ENCODE measurements at places on chromosomes 2 and 18.

- no peak for DNase-seq
Observed at GRCh38 chr2:82826437-82826836, 1632.6 kb downstream of the SUCLG1 start.

- no peak for DNase-seq
Observed at GRCh38 chr2:127700527-127701192, 637 bp upstream of the SFT2D3 start.

- no peak for DNase-seq
Observed at GRCh38 chr2:129160879-129161278, 818.6 kb upstream of the RAB6C start.

DNA sequence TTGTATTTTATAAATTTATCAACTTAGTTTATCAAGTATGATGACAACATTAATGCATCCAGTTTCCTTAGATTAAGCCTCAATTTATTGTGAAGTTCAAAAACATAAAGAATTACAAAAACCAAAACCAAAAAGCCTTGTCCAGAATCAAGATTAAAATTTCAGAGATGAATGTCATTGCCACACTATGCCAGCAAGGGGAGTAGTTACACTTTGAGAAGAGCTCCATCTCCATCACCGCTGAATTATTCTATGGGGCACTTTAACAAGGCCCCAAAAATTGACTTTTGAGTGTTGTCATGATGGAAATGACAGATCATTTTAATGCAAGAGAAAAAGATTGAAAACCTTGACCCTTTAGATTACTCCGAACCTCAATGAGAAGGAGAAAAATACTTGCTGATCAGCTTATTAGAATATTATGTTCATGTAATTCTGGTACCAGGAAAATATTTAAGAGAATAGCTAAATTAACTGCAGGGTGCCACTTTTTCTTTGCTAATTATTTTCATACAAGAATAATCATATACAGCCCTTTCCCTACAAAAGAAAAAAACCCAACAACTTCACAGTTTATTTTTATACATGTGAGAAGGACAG lies 152.5 kb upstream of the AQP4 start:
- no peak for DNase-seq

- no peak for DNase-seq
Observed at GRCh38 chr2:195587966-195588365, 69.1 kb upstream of the SLC39A10 start.

- DNase-seq, result no peak
Observed at GRCh38 chr2:54459037-54459441, 2.9 kb downstream of the SPTBN1 start.

DNA sequence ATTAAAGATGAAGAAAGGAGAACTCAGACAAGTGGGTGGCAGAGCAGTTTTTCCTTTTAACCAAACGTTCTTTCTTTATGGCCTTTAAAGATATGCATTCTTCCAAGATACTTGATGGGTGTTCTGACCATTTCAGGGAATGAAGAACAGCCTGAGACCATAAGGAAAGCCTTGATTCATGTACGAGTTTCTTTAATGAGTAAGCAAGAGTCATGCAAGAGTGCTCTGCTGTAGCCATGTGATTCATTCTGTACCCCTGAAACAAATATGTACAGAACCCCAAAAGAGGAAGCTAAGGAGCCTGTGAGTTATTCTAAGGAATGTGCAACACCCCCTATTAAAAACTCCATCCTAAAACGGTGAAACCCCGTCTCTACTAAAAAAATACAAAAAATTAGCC lies 372.8 kb downstream of the MTX2 start:
- DNase-seq, result no peak

DNA sequence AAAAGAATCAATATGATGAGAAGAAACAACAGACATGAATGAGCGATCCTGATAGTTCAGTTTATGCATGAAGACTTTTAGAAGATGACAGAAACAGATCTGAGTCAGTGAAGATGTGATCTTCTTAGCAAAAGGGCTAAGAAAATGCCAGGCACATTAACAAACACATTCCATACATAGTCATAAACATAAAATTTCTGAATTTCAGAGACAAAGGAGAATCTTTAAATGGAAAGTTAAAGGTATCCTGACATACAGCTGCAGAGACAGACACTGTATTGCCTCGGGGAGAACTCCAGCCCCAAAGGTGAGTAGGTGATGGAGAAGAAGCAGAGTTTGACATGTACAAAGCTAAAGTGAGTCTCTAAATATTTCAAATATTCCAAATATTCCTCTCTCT lies 40.6 kb upstream of the FN1 start:
- DNase-seq, result no peak

GRCh38 chr2:218323526-218324472 lies 31.5 kb upstream of the TMBIM1 start:
- no peak for DNase-seq

DNA sequence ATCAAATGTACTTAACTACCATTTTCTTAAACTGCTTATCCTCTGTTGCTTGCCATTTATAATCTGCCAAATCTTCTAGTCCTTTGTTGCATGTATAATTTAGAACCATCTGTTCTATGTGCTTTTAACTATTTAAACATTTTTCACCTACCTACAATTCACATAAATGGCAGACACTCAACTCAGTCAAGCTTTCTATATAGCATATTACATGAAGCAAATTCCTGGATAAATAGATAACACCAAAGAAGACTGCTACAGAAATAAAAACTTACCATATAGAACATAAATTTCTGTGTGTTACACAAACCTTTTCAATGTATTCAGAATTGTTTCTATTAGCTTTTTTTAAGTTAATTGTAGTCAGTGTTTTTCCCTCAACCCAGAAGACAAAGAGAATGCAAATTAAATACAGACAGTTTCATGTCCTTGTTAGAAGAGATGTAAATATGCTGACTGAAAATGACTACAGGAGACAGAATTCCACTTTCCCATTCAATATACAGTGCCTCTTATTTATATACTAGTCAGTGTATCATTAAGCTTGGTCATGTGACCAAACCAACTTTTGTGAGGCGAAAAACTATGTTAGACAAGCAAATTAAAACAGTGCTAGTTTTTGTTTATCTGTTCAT lies 2.6 kb downstream of the BAZ2B start:
- no peak for DNase-seq

DNA sequence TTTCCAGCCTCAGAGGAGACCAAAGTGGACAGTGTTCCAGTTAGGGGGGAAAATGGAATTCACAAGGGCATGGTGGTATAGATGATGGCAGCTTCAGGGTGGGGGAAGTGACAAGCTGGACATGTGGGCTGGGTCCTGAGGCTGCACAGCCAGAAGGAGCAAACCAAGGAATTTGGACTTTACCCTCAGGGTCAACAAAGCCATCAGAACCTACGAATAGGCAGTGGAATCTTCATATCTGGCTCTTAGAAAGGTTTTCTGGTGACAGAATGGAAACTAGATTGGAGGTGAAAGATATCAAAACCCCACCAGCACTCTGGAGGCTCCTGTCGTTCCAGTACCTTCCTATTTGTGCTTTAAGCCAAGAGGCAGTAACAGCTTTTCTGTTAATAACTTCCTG lies 127.1 kb downstream of the SETBP1 start:
- DNase-seq, result no peak

DNA sequence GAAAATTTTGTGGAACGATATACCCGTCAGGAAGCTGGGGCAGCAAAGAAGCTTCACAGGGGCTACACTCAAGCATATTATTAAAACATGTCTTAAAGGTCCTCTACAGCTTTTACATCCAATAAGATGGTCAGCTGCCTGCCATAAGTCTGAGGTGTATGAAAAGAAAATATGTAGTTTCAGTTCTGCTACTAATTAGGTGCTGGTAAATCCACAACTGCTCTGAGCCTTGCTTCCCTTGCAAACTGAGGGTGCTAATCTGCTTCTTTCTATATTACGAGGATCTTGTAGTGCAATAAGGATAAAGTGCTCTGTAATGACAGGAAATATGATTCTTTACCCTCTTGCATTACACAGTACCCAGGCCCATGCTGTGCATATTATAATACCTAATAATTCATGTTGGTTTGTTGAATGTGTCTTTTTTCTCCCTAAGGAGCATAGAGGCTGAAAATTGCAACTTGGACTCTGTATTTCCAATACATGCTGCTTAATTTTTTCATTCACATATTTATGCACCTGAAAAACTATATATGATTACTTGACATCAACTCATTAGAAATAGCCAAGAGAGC lies 14.5 kb upstream of the SLC8A1 start:
- DNase-seq, result no peak

- no peak for DNase-seq
Observed at GRCh38 chr2:143830476-143830875, 689.4 kb downstream of the ZEB2 start.

GRCh38 chr2:234235191-234235590 lies 184.7 kb downstream of the SPP2 start:
- DNase-seq, result no peak

GRCh38 chr18:76565238-76566173 lies 70.5 kb upstream of the ZNF516 start:
- no peak for DNase-seq

DNA sequence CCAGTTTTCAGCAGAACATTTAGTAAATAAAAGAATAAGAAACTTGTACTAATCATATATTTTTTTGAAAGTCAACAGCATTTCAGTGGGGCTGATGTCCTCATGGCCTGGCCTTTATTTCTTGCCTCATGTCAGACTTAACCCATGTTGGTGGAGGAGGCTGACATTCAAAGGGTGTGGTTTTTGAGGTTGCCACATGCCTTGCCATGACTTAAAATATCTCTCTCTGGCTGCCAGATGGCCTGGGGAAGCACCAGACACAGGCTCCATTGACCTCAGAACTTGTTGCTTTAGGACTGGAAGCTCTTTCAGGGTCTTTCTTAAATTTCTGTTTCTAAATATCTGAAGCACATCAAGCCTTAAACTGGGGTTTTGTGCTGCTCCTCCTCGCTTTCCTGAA lies 32.5 kb upstream of the CD28 start:
- no peak for DNase-seq

- no peak for DNase-seq
Observed at GRCh38 chr2:236051806-236052205, 116.4 kb downstream of the GBX2 start.

DNA sequence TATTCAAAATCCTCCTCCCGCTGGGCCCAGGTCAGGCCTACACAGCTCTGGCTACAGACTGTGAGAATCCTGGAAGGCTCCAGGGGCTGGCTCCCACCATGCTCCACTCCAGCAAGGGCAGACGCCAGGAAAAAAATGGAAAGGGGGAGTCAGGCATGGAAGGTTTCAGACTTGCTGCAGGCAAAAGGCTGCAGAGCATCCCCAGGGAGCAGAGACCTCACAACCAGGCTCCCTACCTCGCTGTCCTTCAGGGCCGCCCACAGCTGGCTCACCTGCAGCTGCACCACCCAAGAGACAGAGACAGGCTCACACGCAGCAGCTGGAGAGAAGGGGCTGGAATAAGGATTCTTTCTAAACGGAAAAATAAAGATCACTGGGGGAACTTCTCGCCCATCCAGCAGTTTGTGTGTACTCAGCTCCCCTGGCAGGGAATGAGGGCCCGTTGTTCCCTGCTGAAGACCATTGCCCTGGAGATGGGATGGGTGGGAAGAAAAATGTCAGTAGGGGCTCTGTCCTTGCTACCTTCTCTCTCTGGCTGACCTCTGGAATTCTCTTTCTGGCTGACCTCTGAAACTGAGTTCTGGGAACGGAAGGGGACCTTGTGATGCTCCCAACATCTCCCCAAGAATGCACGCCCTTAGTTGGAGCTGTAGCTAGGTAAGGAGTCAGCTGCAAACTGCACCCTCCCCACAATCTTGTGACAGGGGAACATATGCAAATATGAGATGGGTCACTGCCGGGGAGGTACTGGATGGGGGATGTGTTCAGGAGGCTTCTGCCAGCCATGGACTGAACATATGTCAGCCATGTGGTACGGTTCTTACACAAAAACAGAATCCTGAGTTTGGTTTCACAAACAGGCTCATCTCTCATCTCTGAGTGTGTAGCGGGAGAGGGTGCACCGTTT lies 34.5 kb downstream of the BCL2 start:
- DNase-seq, result no peak

GRCh38 chr18:41131050-41131449 lies 824.0 kb upstream of the PIK3C3 start:
- no peak for DNase-seq

GRCh38 chr2:58870704-58871103 lies 629.6 kb upstream of the FANCL start:
- no peak for DNase-seq

DNA sequence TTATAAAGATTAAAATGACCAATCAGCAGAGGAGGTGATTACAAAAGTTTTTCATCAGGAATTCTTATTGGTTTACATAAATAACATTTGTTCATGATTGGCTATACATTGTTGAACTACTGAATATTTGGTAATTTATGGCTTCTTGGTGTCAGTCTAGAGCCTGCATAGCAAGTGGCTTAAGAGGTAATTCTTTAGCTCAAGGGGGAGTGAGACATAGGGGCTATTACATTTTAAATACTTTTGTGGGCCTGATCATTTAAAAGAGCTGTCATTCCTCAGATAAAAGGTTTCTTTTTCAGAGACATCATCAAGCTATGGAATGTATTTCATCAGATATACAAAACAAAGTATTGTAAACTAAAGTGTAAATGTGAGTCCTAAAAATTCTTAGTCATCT lies 373.8 kb downstream of the EPHA4 start:
- DNase-seq, result no peak

- no peak for DNase-seq
Observed at GRCh38 chr2:51718881-51719280, 686.9 kb upstream of the NRXN1 start.

DNA sequence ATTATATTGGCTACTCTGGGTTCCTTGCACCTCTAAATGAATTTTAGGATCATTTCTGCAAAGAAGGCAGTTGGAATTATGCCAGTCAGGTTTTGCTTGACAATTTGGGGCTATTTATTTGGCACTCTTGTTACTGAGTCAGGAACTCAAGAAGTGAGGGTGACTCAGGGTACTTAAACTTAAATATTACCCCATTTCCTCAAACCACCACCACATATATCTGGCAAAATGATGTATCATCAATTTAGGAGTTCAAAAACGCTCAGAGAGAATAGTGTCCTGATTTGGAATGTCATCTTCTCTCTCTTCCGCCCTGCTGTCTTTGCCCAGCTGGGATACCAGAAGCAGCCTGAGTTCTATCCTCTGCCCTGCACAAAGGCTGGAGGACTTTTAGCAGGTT lies 2.4 kb upstream of the THNSL2 start:
- no peak for DNase-seq

- DNase-seq, result no peak
Observed at GRCh38 chr2:143390171-143390570, 261.0 kb downstream of the ARHGAP15 start.

- DNase-seq, result no peak
Observed at GRCh38 chr2:108916796-108917421, 72.1 kb downstream of the EDAR start.

- no peak for DNase-seq
Observed at GRCh38 chr2:215498431-215498830, 62.6 kb upstream of the FN1 start.

GRCh38 chr2:103401621-103402020 lies 639.8 kb downstream of the TMEM182 start:
- no peak for DNase-seq

DNA sequence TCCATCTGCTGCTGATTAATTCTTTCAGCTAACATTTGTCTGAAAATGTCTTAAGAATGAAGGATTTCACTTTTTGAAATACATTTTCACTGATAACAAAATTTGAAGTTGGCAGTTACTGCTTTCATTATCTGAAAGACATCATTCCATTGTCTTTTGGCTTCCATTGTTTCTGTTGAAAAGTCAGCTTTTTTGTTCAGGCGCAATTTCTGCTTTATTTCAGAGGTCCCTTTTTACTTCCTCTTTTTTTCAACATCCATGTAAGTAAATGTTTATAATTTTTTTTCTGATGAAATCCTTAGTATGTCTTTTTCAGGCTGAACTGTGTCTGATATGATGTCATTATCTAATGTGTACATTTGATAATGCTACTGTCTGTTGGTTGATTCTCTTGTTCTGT lies 184.2 kb downstream of the RND3 start:
- no peak for DNase-seq

GRCh38 chr2:118077636-118078247 lies 10.5 kb upstream of the INSIG2 start:
- DNase-seq, result no peak

All from stimulated activated CD8-positive, alpha-beta memory T cell treated with anti-CD3 and anti-CD28 coated beads, Interleukin-7, amount 100 ng/mL, for 1 hour (primary cell).